ENCODE measurements at places on chromosomes 13 and 19. TPM values are rescaled to one million over a fixed set of nuclear protein-coding genes. Genes with fewer than 3 reads are reported as not detected.

- DNase-seq: no peak
- no peaks in the 10 kb centered on the region for H3K4me1 ChIP-seq
- H3K27ac ChIP-seq: no peak overlapping the region
- no peaks in the 10 kb centered on the region for H3K36me3 ChIP-seq
Observed at GRCh38 chr13:73542446-73542845, 483.6 kb downstream of the KLF5 start.

ADAMTS10 gene
- 0.39 TPM for total RNA-seq

DNA sequence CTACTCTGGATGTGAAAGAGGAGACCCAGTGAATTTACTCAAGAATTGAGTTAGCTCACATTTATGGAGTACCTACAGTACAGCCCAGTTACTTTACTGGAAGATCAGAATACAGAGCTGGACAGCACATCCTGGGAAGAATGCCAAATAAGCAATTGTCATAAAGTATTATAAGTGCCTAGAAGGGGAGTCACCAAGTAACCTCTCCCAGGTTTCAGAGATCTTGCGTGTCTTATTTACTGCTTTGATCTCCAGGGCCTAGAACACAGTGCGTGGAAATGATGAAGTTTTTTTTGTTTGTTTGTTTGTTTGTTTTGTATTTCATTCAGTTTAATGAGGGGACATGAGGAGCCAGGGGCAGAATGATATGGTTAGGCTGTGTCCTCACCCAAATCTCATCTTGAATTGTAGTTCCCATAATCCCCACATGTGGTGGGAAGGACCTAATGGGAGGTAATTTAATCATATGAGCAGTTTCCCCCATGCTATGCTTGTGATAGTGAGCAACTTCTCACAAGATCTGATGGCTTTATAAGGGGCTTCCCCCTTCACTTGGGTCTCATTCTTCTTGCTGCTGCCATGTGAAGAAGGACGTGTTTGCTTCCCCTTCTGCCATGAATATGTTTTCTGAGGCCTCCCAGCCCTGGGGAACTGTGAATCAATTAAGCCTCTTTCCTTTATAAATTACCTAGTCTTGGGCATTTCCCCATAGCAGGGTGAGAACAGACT is 5.2 kb downstream of the GARRE1 start:
- no peak overlapping the region for H3K4me3 ChIP-seq
- no peaks in the 10 kb centered on the region for H3K27me3 ChIP-seq
- no peak for DNase-seq

ZFR2 gene
- total RNA-seq: not detected

DNA sequence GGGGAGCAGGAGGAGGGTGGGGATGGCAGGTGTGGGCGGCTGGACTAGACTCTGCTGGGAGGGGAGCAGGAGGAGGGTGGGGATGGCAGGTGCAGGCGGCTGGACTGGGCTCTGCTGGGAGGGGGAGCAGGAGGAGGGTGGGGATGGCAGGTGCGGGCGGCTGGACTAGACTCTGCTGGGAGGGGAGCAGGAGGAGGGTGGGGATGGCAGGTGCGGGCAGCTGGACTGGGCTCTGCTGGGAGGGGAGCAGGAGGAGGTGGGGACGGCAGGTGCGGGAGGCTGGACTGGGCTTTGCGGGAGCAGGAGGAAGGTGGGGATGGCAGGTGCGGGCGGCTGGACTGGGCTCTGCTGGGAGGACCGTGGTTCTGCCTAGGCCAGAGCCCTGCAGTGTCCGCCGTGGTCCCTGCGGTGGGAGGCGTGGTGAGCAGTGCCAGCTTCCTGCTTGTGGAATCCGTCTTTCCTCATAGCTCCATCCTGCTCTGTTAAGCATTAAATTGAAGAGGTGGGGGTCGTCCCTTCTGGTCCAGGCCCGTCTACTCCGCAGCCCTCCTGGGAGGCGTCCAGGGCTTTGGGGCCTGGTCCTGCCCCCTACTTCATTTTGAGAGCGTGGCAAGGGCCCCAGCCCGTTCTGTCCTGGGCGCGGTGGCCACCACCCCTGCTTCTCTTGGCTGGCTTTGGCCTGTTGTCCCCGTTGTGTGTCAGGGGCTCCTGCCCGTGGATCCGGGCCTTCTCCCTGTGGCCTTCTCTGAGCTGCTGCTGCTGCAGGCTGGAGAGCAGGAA is 4.7 kb downstream of the SPPL2B start:
- H3K27ac ChIP-seq: peak overlapping the region; percentile 91
- no peaks in the 10 kb centered on the region for H3K27me3 ChIP-seq
- H3K4me1 ChIP-seq: peaks cover 47% of the 10 kb centered on the region
- H3K4me3 ChIP-seq: no peak overlapping the region
- DNase-seq: peak; percentile 43
- no peaks in the 10 kb centered on the region for H3K36me3 ChIP-seq

OR10H1 gene
- total RNA-seq: 0.07 TPM

DNA sequence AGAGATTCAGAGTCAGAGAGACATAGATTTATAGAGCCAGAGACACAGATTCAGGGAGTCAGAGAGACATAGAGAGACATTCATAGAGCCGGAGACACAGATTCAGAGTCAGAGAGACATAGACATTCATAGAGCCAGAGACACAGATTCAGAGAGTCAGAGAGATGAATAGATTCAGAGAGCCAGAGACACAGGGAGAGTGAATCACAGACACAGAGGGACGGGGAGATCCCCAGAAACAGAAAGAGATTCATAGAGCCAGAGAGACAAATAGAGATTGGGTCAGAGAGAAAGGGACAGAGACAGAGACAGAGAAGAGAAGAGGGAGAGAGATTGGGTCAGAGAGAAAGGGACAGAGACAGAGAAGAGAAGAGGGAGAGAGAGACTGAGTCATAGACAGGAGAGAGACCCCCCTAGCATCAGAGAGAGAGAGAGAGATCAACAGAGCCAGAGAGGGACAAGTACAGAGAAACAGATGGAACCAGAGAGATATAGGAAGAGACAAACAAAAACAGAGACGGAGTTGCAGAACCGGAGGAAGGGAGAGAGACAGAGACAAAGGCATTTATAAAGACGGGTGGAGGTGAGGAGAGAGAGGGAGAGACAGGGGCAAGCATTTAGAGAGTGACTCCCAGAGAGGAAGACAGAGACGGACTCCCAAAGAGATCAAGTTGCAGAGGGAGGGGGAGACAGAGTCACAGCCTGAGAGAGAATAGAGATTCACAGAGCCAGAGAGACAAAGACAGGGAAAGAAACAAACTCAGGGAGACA is 1.1 kb upstream of the PRKCG start:
- peaks cover 57% of the 10 kb centered on the region for H3K4me1 ChIP-seq
- H3K4me3 ChIP-seq: no peak overlapping the region
- H3K27ac ChIP-seq: no peak overlapping the region
- no peaks in the 10 kb centered on the region for H3K27me3 ChIP-seq
- DNase-seq: no peak

GRCh38 chr19:2775556-2776430 is 7.3 kb downstream of the SGTA start:
- DNase-seq: peak; percentile 77
- H3K27ac ChIP-seq: peak overlapping the region; percentile 80
- peak overlapping the region; percentile 48 for H3K4me3 ChIP-seq
- peaks cover 11% of the 10 kb centered on the region for H3K4me1 ChIP-seq

GRCh38 chr19:1318678-1319471 is 33.2 kb downstream of the EFNA2 start:
- H3K27ac ChIP-seq: peak overlapping the region; percentile 61
- H3K36me3 ChIP-seq: no peaks in the 10 kb centered on the region
- peaks cover 12% of the 10 kb centered on the region for H3K4me1 ChIP-seq
- no peaks in the 10 kb centered on the region for H3K27me3 ChIP-seq
- no peak for DNase-seq

GSX1 gene
- total RNA-seq: not detected

DNA sequence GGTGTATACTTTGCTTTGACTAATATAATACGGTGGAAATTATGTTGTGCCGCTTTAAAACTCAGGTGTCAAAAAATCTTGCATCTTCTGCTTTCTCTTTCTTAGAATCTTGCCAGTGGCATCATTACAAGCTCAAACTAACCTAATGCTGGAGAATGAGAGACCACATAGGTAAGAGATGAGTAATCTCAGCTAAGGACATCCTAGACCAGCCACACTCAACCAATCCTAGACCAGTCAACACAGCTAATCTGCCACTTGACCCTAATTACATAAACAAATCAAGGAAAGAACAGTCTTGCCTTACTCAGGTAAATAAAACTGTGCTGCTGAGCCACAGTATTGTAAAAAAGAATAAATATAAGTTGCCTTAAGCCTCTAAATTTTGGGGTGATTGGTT is 1323.9 kb upstream of the SPRY2 start:
- no peaks in the 10 kb centered on the region for H3K4me1 ChIP-seq
- no peaks in the 10 kb centered on the region for H3K36me3 ChIP-seq
- DNase-seq: no peak
- H3K27me3 ChIP-seq: no peaks in the 10 kb centered on the region
- no peak overlapping the region for H3K4me3 ChIP-seq

- no peaks in the 10 kb centered on the region for H3K36me3 ChIP-seq
- no peak for DNase-seq
- no peak overlapping the region for H3K27ac ChIP-seq
- H3K4me1 ChIP-seq: peaks cover 12% of the 10 kb centered on the region
Observed at GRCh38 chr19:51324167-51324481, 12.7 kb downstream of the IGLON5 start.

- H3K27ac ChIP-seq: no peak overlapping the region
- no peaks in the 10 kb centered on the region for H3K36me3 ChIP-seq
- peaks cover 30% of the 10 kb centered on the region for H3K27me3 ChIP-seq
- peak overlapping the region; percentile 42 for H3K4me3 ChIP-seq
- peaks cover 30% of the 10 kb centered on the region for H3K4me1 ChIP-seq
Observed at GRCh38 chr13:102401265-102401664, 583 bp downstream of the FGF14 start.

GRCh38 chr13:84609716-84610115 is 727.4 kb upstream of the SLITRK1 start:
- no peaks in the 10 kb centered on the region for H3K36me3 ChIP-seq
- H3K27ac ChIP-seq: no peak overlapping the region
- H3K4me3 ChIP-seq: no peak overlapping the region
- H3K4me1 ChIP-seq: no peaks in the 10 kb centered on the region

DNA sequence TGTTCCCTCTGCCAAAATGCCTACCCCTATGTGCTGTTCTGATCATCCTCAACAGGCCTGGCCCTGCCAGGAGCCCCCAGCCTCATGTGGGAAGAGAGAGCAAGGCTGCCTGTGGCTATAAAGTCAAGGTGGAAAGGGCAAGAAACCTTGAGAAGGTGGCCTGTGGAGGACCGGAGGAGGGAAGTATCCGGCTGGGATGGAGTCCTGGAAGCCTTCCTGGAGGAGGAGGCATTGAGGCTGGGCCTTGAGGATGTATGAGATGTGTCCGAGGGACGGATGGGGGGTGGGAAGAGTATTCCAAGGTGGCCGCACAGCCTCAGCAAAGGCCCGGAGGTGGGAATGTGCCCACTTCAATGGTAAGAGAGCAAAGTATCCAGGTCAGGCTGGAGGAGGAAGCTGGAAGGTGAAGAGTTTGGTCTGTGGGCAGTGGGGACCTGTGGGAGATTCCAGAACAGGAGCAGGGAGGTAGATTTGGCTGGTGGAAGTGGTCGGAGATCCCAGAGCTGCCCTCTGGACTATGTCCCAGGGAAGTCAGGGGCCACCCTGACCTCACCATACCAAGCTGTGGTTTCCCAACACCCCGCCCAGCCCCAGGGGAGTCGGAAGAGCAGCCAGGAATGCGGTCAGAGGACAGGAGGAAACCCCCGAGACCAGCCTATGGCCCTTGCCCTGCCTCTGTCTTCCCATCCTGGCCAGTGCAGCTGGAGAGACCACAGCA is 3.0 kb upstream of the PLIN4 start:
- H3K36me3 ChIP-seq: no peaks in the 10 kb centered on the region
- DNase-seq: no peak
- no peak overlapping the region for H3K4me3 ChIP-seq

- no peak overlapping the region for H3K27ac ChIP-seq
- H3K4me3 ChIP-seq: no peak overlapping the region
- no peaks in the 10 kb centered on the region for H3K27me3 ChIP-seq
- DNase-seq: no peak
Observed at GRCh38 chr19:5296457-5297271, 43.9 kb downstream of the PTPRS start.

GRCh38 chr13:113864273-113864890 is 506 bp upstream of the GAS6 start:
- peaks cover 16% of the 10 kb centered on the region for H3K4me1 ChIP-seq
- no peaks in the 10 kb centered on the region for H3K27me3 ChIP-seq
- H3K36me3 ChIP-seq: no peaks in the 10 kb centered on the region
- H3K4me3 ChIP-seq: no peak overlapping the region
- H3K27ac ChIP-seq: no peak overlapping the region

DNA sequence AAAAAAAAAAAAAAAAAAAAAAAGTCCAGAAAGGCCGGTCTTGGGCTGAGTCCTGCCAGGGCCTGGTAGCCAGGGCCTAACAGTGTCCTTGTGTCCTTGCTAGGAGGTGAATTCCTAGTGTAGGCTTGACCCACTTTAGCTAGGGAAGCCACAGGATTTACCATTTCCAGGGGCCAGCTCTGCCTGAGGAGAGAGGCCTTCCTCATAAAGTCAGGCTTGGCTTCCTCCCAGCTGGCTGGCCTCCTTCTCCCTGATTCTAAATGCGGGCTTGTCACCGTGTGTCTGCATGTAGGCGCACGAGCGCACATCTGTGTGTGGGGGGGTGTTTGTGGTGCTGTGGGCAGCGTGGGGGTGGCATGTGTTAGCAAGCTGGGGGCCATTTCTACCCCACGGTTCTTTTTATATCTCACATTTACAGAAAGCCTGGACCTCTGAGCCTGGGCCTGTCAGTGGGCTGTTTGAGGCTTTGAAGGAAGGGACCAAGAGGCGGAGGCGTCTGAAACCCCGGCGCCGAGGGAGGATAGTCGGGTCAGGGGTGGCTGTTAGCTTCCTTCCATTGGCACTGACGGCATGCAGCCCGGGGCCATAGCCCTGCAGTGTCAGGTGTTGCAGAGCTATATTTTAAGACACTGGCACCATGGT is 31.7 kb downstream of the IER2 start:
- H3K27me3 ChIP-seq: no peaks in the 10 kb centered on the region
- peak; percentile 49 for DNase-seq
- no peak overlapping the region for H3K4me3 ChIP-seq
- H3K36me3 ChIP-seq: no peaks in the 10 kb centered on the region
- H3K27ac ChIP-seq: no peak overlapping the region
- H3K4me1 ChIP-seq: peaks cover 27% of the 10 kb centered on the region

- no peak overlapping the region for H3K4me3 ChIP-seq
- H3K4me1 ChIP-seq: no peaks in the 10 kb centered on the region
- H3K36me3 ChIP-seq: no peaks in the 10 kb centered on the region
- no peak overlapping the region for H3K27ac ChIP-seq
- DNase-seq: no peak
- no peaks in the 10 kb centered on the region for H3K27me3 ChIP-seq
Observed at GRCh38 chr13:65932587-65933239, 1297.4 kb downstream of the PCDH9 start.
